A172 (cell line): ENCODE measurements at places on chromosomes 6 and 20. TPM values are rescaled to one million over a fixed set of nuclear protein-coding genes. Genes with fewer than 3 reads are reported as not detected.

GRCh38 chr6:51365566-51365965 is 546.9 kb downstream of the TFAP2B start:
- DNase-seq: no peak

DNA sequence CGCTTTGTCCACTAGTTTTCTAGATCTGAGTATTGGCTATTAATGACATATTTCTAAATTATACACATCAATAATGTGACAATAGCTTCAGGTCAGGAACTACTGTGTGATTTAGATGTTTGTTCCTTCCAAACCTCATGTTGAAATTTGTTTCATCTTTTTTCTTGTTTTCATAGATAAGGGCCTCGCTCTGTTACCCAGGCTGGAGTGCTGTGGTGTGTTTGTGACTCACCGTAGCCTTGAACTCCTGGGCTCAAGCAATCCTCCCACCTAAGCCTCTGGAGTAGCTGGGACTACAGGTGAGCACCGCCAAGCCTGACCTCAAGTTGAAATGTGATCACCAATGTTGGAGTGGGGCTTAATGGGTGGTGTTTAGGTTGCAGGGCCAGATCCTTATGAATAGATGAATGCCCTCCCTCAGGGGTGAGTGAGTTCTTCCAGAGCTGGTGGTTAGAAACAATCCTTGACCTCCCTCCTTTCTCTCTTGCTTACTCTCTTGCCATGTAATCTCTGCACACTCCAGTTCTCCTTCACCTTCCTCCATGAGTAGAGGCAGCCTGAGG is 5.9 kb upstream of the NQO2 start:
- no peak for DNase-seq

DNA sequence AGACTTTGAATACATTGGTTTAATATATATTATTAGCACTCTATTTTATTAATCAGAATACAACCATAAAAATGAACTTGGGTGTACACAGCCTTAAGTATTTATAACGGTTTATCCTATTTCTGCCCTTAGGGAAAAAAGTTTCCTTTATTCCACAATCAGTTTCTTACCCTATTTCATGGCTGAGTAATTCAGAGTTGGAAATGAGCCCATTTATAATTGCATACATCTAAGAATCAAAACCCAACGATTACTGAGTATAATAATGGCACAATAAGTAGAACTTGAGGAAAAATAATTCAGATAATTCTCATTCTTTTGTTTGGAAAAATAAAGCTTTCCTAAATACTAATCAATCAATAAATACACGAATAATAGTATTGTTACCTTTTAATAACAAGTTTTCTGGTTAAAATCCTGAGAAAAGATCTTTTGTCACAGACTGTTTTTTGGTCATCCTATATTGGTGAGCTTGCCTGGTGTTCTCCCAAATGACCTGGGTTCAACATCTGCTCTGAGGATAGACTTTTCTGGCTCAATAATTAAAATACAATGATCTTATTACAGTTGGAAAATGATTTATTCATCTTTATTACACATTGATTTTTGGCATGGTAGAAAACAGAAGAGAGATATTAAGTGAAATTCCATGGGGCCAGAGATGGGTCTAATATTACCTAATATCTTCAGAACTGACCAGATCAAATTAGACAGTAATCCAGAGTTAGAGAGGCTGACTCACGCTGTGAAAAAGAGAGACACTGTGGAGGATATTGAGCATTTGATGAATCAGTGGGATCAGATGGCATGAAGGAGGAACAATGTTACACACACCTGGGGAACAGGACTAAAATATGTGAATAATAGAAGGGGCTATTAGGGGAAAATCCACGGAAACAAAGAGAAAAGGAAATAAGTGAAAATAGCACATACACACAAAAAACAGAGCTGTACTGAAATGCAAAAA is 162.1 kb upstream of the TBX18 start:
- no peak for DNase-seq

Gene TAB2
- 20.9 and 26.6 TPM in 2 replicates for total RNA-seq

Gene BTN1A1
- not detected in 2 replicates for total RNA-seq

Gene GNAS-AS1
- total RNA-seq: 1.1 and 1.8 TPM in 2 replicates

DNA sequence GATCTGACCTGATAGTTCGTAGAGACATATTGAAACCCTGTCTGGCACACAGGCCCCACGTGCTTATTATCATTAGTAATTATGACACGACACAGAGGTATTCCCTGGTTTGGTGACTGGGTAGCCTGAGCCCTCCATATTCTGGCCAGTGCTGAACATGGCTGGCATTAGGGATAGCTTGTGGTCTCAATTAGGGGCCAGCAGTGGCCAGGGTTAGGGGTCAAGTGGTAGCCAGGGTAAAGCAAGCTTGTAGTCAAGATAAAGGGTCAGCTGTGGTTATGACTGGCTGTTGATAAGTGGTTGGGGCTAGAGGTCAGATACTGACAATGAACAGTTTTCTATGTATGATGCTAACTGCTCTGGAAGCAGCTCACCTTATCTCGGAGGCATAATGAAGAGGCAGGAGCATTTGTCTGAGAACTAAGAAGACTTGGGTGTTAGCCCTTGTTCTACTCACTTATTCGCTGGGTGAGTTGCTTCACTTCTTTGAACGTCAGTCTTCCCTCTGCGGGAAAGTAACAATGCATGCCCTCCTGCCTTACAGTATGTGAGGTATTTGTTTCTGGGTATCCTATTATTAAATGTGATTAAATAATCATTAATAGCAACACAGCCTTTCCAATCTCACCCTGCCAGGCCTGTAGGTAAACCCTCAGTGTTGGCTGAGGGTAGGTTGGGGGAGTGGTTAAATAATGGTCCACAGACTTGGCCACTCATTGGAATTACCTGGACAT is 66.7 kb downstream of the VEGFA start:
- DNase-seq: no peak

- no peak for DNase-seq
Measured at GRCh38 chr6:19925533-19925932, 88.4 kb downstream of the ID4 start.

GRCh38 chr20:48821261-48821920 is 6.4 kb downstream of the PREX1 start:
- no peak for DNase-seq

DNA sequence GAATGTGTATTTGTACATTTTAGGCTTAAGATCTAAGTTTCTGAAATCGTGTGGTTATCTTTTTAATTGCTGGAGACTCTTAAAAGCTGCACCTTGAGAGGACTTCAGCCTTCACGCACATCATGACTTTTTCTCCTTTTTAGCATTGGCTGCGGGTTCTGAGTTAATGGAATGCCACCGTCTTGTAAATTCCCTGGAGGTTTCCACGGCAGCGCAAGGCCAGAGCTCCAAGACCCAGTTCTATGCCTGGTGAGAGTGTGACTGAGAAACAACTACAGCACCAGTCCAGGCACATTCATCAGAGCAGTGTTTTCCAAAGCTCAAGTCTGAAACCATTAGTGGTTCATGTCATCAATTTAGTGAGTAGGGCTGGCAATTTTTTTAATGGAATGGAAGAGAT is 23.0 kb downstream of the PRR18 start:
- DNase-seq: no peak
